ENCODE measurements at places on chromosomes 5 and 9.

- DNase-seq = no peak
These were observed 508.9 kb downstream of the NTRK2 start for GRCh38 chr9:85178474-85178873.

DNA sequence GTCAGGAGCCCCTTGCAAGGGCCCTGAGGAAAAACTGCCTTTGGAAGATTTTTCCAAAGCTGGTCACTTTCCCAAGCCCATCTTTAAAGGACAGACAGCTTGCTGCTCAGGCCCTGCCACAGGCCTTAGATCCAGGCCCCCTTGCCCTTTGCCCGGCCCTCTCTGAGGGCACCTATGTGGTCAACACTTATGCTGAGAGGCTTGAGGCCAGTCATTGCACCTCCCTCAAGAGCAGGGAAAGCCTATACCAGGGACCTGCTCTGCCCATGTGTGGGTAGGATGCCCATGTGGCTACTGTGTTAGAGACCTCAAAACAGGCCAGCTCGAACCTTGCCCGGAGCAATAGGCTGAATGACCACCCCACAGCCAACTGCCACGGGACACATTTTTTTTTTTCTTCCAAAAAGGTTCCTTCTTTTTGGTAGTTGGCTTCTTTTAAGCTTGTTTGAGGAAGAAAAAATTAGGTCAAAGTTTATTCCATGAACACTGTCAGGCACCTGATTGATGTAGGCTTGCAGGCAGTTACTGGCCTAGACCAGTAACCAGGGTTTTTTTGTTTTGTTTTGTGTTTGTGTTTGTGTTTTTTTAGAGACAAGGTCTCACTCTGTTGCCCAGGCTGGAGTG lies 3.8 kb downstream of the TCF7 start:
- no peak for DNase-seq

DNA sequence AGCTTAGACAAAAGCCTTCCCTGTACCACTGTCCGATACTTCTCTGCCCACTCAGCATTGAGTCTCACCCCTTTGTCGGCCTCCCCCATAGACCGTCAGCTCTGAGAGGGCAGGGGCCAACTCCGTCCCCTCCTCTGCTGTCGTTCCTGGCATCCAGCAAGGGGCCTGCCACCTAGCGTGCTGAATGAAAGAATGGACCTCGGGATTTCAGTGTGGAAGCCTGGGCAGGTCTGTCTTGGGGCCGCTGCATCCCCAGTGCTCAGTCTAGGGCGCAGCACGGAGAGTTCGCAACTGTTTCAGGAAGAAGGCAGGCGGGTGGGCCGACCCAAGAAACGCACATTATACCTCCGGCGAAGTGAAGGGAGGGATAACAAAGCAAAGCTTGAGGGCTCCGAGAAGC lies 1.5 kb upstream of the TOR1B start:
- no peak for DNase-seq

- DNase-seq = no peak
These were observed 898 bp downstream of the STC2 start for GRCh38 chr5:173327084-173327947.

DNA sequence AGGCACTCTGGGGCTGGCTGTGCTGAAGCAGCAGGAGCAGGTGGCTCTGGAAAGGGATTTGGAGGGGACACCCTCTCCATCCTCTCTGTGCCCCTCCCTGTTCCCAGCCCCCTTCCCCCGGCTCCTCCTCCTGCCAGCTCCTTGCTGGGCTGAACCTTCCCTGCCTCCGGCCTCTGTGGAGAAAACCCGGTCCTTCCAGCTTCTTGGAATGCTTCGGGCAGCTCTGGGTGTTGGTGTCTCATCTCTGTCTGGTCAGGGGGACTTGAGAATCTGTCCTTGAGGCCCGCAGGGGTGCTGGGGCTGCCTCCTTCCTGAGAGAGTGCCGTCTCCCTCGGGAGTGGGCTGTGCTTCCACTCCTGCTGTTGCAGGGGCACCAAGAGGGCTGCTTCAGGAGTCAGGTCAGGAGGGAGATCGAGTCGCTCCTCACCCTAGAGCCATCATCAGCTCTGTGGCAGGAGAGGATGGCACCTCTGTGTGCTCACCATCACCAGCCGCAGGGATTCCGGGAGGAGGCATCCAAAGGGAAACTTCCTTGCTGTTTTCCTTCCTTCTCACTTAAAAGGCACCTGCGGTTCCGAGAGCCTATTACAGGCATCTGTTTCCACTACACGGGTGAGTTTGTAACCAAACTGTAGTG lies 30.6 kb downstream of the NDUFS6 start:
- DNase-seq = no peak

DNA sequence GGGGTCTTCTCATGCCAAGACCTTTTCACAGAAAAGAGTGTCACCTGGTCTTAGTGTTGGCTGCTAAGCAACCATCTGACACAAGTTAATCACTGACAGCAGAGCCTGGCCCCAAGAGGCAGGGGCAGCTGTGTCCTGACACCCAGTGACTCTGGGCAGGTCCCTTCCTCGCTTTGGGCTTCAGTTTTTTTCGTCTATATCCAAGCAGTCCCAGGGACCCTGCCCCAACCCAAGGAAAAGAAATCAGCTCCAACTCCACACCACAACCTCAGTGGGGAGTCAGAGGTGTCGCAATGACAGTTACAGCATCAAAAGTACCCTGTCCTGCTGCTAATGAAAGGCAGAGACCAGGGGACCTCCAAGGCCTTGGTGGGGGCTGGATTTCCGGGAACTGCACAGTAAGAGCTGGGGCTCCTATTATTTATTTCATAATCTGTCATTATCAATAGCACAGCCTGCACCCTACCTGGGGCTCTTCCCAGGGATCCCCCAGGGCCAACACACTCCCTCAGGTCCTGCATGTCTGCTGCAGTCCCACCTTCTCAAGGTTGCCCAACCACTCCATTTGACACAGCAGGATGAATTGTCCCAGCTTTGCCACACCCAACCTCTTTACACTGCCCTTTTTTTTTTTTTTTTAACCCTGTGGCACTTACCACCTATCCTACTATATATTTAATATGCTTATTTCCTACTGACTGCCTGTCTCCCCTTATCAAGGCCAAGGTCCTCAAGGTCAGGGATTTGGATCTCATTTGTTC lies 9.4 kb downstream of the ANKS6 start:
- no peak for DNase-seq

DNA sequence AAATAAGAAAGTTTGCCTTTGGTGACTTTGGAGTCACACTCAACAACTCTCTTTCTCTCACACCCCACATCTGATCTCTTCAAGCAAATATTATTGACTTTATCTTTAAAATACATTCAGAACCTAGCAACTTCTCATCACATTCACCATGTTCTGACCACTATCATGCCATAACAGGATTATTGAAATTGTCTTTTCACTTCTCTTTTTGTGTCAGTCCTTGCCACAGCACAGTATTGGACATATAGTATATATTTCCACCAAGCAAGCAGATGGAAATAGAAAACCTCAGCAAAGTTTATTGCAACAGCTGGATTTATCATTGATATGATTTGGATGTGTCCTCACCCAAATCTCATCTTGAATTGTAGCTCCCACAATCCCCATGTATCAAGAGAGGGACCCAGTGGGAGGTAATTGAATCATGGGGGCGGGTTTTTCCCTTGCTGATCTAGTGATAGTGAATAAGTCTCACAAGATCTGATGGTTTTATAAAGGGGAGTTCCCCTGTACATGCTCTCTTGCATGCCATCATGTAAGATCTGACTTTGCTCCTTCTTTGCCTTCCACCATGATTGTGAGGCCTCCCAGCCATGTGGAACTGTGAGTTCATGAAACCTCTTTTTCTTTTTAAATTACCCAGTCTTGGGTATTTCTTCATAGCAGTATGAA lies 26.9 kb upstream of the ITGA1 start:
- DNase-seq = no peak

DNA sequence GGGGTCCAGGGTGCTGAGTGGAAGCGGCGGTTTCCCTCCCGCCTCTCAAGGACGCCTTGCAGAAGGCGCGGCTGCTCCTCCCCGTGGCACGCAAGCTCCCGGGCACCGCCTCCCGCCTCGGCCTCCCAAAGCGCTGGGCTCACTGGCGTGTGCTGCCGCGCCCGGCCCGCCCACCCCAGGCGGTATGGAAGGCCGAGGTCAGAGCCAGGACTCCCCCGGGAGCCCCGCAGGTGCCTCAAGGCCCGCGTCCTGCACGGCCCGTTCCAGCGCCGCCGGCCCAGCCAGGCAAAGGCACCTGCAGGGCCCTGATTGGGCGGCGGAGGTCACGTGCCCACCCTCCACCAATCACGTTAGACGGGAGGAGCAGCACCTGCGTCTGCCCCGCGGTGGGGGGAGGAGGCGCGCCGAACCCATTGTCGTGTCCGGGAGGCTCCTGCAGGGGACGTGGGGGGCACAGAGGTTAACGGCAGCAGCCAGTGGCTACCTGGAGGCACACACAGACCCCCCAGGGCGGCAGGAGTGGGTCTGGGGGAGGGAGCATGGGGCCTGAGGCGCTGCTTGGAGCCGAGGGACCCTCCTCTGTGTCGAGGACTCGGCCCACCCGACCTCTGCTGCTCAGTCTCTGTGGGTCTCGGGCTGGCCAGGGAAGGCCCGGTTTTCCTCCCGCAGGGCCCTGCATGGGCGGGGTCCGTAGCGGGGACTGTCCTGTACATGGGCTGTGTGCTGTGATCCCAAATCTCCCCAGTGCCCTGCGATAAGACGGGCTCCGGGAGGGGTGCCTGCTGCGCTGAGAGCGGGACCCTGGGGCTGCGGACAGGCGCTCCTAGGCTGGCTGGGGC lies 2.0 kb upstream of the LCN12 start:
- no peak for DNase-seq

- DNase-seq = no peak
These were observed 110.9 kb downstream of the NXNL2 start for GRCh38 chr9:88645879-88646199.

GRCh38 chr5:123571927-123572326 lies 60.0 kb downstream of the CSNK1G3 start:
- DNase-seq = no peak
